Fibroblast of the aortic adventitia (primary cell): ENCODE measurements at places on chromosomes 6 and 20. TPM values are rescaled to one million over a fixed set of nuclear protein-coding genes. Genes with fewer than 3 reads are reported as not detected.

Gene MAPK13
- 2.3 and 15.6 TPM in 2 replicates for total RNA-seq

Gene RBBP8NL
- total RNA-seq = not detected in 2 replicates

Gene CDH4
- total RNA-seq = 0.18 and 0.25 TPM in 2 replicates

Gene TMEM74B
- total RNA-seq = not detected in 2 replicates

Gene SCRT2
- not detected in 2 replicates for total RNA-seq

Gene MTCH1
- 160 and 201 TPM in 2 replicates for total RNA-seq
